Neural crest cell (in vitro differentiated cells): ENCODE measurements at places on chromosomes 6 and 20.

DNA sequence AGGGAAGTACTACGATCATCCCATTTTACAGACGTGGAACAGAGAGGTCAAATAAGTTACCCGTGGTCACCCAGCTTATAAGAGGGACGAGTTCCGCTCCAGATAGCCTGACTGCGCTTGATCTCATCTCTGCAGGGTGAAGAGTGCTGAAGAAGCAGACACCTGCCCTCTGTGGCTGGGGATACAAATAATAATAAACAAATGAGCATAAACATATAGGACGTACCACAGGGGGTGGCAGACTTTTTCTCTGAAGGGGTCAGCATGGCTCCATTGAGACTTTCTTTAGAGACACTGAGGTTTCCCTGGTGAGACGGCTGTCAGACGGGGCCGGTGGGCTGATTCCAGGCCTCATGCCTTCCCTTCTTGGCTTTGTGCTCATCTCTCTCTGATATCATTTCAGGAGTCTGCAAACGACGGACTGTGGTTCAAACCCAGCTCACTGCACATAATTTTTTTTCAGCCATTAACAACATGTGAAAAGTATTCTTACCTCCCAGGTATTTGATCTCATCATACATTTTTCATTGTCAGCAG, 47.1 kb downstream of the IRF4 start:
- DNase-seq, result no peak

DNA sequence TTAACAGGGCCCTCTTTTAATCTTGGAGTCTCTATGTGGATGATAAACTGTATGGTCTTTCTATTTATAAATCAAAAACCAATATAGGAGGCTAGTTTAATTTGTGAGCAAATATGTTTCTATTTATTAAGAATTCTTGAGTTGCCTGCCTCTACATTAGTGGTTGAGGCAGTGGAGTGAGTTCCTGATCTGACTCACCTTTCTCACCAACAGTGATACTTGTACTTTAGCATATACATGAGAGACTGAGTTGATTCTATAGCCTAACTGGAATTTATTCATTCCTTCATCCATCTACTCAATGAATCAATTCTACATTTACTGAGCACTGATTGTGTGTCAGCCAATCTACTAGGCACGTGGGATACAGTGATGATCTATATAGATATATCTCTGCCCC, 126.9 kb downstream of the TRMT11 start:
- no peak for DNase-seq

DNA sequence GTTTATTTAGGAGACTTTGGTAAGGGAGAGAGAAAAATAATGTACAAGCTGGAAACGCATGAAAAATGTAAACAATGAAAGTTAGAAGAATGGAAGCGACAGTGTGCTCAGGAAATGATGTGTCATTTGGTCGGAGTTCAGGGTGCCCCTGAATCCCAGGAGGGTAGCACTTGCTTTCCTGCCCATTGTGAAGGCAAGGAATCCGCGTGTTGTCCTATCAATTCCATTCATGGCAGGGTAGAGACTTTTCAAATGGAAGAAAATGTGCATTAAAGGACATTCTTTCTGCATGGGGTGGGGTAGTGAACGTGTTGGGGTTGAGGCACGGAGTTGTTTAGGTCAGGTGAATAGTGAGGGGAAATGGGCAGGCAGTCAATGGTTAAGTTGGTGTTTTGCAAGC, 33.7 kb downstream of the GCNT2 start:
- DNase-seq, result no peak

GRCh38 chr20:36339646-36340592, 33.8 kb downstream of the DLGAP4 start:
- DNase-seq, result no peak

DNA sequence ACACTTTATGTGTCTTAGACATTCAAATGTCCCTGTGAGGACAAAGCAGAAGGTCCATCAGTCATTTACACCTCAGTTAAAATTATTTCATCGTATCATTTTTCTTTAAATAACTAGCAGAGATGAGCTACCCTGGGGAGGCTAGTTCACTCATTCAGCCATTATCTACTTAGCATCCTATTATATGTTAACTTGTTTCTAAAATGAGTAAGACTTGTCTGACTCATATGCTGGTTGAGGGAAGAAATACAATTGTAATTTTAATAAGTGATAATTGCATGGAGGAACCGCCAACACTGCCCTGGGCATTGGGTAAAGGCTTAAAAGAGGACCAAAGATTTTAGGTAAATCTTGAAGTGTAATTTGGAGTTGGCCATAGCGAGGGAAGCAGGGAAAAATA, 12.4 kb upstream of the PTPRK start:
- DNase-seq, result no peak

DNA sequence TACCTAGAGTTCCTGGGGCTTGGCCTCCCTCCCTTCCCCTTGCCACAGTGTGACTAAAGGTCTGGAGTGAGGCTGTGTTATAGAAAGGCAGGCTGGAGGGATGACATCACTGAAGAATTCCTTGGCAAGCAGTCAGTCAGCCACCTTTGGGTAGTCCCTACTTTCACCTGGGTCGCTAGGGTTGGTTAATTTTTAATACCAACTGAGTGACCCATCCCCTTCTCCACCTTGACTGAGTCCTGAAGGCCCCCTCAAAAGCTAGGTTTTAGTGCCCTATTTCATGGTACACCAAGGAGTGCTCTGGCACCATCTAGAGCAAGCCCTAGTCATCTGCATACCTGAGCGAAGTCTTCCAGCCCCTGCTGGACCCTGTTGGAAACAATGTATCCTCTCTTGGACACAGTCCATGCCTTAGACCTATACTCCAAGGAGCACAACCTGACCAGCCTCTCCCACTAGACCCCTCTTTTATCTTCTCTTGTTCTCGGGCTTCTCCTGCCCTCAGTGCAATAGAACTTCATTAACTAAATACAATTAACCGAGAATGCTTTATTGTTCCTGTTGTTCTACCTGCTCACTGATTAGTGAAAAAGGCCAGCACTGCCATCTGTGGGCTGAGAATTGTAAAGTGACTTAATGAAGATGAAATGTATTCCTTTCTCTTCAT, 44.6 kb downstream of the RIN2 start:
- no peak for DNase-seq
